Stimulated activated CD8-positive, alpha-beta memory T cell treated with anti-CD3 and anti-CD28 coated beads, Interleukin-4, amount 100 ng/mL, for 48 hours (primary cell): ENCODE measurements at places on chromosomes 11 and 22.

DNA sequence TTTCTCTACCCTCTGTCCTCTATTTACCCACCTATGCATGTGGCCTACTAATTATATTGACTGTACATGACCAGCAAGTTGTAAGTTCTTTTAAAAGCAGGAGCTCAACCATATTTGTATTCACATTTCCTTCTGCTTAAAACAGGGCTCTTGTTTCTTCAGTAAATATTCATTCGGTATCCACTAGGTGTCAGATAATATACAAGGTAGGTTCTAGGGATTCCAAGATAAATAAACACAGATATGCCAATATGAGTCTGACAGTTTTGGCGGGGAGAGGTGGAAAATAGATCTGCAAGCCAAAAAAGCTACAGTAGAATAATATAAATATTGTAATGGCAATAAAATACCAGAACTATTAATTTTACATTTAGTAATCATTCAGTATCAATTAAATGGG is 15.3 kb upstream of the RAB30 start:
- no peak for DNase-seq

- no peak for DNase-seq
Observed at GRCh38 chr22:43811777-43812148, 342 bp downstream of the EFCAB6 start.

GRCh38 chr22:43301866-43302265 is 41.3 kb downstream of the SCUBE1 start:
- no peak for DNase-seq

GRCh38 chr11:83200035-83200434 is 6.5 kb downstream of the ANKRD42 start:
- DNase-seq, result no peak

DNA sequence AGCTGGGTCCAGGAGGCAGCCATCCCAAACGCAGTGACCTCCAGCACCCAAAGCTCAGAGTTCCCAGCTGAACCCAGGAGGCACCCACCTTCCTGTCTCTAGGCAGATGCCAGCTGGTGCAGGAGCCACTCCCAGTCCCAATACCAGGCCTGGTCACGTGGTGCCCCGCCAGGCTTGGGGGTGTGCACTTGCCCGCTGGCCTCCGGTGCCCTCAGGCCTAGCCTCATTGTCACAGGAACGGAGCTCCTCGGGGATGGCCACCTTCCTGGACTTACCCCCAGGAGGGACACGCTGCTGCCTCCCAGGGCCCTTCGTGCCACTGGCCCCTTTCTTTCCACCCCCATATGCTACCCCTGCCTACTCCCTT is 4.6 kb downstream of the BID start:
- no peak for DNase-seq

DNA sequence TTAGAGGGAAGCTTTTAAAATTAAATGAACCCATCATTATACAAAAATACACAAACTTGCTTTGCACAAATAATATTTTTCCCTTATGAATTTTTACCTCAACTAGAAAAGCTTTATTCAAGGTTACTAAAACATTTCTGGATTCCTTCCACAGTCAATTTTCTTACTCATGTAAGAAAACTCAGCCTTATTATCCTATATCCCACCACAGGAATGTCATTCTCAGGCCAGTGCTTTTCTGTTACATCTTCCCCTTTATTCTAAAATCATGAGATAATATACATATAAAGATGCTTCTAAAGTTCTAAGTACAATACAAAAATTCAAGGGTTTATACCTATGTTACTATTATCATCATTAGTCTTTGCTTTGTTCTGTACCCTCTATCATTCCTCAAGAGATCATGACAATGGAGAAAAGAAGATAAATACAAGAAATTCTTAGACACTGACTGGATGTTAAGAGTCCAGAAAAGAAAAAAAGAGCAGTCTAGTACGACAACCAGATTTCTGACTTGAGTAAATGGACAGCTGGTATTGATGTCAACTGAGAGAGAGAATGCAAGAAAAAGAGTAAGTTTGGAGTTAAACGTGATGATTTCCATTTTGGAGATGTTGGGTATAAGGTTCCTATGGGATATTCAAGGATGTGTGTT is 60.3 kb downstream of the MTMR2 start:
- DNase-seq, result no peak

DNA sequence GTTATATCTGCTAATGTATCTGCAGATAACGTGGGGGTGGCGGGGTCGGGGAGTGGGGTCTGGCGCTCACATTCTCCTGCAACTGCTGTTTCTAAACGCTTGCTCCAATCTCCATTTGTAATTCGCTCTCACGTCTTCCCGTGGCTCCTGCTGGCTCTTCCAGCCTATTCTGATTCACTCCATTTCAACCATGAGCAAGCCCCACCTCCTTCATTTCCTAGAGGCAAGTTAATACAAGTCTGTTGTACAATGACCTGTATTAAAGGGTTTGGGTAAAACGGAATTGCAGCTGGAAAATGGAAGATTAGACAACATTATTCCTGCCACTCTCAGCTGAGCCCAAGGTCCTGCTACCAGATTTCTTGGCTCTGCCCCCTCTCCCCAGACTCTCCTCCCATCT is 132.3 kb downstream of the CSNK2A3 start:
- no peak for DNase-seq

- DNase-seq, result no peak
Observed at GRCh38 chr22:47030881-47031627, 268.6 kb downstream of the TBC1D22A start.

GRCh38 chr11:26551186-26551801 is 20.8 kb downstream of the MUC15 start:
- DNase-seq, result no peak

DNA sequence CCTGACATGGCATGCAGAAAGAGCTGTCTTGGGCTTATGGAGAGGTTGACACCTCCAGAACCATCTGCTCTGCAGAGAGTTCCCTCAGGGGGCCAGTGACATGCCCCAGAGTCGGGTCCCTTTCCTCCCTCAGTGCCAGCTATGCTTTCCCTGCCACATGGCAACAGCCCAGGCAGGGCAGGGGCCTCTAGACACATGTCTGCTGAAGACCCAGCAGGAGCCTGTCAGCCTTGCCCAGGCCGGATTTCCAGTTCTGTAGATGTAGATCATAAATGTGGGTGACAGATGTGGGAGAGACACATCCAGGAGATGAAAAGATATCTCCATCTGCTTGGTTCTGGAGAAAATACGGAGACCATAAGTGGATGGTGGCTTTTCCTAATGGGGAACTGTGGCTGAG is 25.5 kb downstream of the NAV2 start:
- DNase-seq, result no peak

DNA sequence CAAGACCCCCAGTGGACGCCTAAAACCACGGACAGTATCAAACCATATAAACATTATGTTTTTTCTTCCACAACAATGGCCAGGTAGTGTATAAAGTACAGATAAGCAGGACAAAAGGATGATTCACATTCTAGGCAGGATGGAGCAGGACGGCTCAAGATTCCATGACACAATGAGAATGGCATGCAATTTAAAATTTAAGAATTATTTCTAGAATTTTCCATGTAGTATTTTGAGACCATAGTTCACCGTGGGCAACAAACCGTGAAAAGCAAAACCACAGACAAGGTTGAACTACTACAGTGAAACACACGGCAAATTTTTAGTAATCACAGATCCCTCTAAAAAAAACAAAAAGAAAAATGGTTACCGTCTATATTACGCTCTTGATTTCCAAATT is 7.5 kb downstream of the NARS2 start:
- no peak for DNase-seq

DNA sequence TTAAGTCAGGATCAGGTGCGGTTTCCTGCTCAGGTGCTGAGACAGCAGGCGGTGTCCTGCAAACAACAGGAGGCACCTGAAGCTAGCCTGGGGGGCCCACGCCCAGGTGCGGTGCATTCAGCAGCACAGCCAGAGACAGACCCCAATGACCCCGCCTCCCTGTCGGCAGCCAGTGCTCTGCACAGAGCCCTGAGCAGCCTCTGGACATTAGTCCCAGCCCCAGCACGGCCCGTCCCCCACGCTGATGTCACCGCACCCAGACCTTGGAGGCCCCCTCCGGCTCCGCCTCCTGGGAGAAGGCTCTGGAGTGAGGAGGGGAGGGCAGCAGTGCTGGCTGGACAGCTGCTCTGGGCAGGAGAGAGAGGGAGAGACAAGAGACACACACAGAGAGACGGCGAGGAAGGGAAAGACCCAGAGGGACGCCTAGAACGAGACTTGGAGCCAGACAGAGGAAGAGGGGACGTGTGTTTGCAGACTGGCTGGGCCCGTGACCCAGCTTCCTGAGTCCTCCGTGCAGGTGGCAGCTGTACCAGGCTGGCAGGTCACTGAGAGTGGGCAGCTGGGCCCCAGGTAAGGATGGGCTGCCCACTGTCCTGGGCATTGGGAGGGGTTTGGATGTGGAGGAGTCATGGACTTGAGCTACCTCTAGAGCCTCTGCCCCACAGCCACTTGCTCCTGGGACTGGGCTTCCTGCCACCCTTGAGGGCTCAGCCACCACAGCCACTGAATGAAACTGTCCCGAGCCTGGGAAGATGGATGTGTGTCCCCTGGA is at the start of gene MYO7A:
MYO7A (plus strand) TSS at position 327 of the 772 bp plus-strand sequence. CDS start 2,389 bp downstream, outside the sequence.
- no peak for DNase-seq

GRCh38 chr11:131146827-131147490 is 223.5 kb upstream of the NTM start:
- no peak for DNase-seq

DNA sequence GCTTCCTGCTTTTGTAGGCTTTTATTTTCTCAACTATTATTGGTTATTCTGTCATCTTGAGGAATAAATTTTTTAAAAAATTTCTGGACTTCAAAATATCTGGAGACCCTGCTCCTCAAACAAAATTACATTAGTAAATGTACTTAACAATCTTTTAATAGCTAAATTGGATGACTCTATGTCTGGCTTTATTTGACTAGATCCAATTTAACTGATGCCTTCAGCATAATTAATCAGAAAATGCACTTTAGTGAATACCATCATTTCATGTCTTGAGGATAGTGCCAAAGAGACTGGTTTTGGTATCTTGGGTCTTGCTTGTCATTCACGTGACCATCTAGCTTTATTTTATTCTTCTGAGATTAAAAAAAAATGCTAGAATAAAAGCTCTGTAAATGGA is 1301.2 kb downstream of the JRKL start:
- DNase-seq, result no peak

GRCh38 chr11:78428266-78428636 is 10.6 kb upstream of the GAB2 start:
- no peak for DNase-seq

DNA sequence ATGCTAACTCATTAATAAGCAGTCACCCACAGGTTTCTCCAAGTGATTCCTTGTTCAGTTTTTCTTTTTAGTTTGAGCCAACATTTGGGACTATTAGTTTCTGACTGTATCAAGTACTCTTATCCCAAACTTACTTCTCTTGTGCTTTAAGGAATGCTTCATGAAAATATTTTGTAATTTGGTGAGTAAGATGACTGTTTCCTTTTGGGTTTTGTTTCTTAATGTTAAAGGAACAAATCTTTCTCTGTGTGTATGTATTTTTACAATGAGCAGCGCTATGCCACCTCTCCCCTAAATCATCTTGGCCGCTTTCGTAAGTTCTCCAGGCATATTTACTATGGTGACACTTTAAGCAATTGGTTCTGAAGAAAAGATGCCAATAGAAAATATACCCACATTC is 72.4 kb downstream of the LDLRAD3 start:
- DNase-seq, result no peak
